Ovary (tissue), 10 donors: ENCODE measurements at places on chromosomes 3 and 15. TPM values are rescaled to one million over a fixed set of nuclear protein-coding genes. Genes with fewer than 3 reads are reported as not detected.

GRCh38 chr3:86814321-86814720, 176.6 kb downstream of the VGLL3 start:
- H3K4me1 ChIP-seq, result no peaks in the 10 kb centered on the region
- H3K4me3 ChIP-seq, result no peak overlapping the region
- DNase-seq, result no peak
- no peaks in the 10 kb centered on the region for H3K27me3 ChIP-seq
- H3K36me3 ChIP-seq, result no peaks in the 10 kb centered on the region

CCDC71 gene
- 24.8 TPM for total RNA-seq

GRCh38 chr3:132079147-132079546, 44.3 kb upstream of the CPNE4 start:
- no peaks in the 10 kb centered on the region for H3K4me1 ChIP-seq
- no peaks in the 10 kb centered on the region for H3K36me3 ChIP-seq
- no peak for DNase-seq
- no peak overlapping the region for H3K27ac ChIP-seq
- no peaks in the 10 kb centered on the region for H3K27me3 ChIP-seq

DNA sequence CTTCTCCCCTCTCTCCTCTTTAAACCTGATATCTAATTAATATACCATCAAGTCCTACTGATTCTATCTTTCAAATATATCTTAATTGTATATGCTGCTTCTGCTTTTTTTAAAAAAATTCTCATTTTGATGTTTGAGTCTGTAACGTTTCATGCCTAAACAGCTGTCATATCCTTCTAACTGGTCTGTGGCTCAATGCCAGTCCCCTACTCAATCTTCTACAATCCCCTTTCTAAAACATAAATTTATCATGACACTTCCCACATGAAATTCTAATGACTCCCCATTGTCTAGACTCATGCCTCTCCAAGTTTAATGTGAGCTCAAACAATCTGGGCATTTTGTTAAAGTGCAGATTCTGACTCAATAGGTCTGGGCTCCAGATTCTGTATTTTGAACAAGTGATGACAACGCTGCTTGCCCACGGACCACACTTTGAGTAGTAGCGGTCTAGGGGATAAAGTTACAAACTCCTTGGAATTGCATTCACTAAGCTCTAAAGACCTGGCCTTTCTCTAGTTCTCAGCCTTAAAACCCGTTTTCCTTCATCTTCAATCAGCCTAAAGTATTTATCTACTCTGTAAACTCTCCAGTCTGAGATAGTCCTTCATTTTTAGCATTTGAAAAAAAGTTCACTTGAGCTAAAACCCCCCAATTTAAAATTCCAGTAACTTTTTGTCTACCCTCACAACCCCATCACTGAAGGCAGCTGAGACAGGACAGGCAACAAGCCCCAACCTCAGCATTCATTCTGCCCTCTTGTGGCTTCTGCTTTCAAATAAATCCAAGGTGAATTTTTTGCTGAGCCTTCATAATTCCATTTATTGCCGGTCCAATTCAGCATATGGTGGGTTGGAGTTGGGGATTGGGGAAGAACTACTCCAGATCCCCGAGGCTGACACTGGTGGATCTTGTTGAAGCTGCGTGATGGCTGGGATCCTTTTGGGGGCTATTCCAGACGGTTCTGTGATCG, 88.1 kb upstream of the THRB start:
- no peak overlapping the region for H3K4me3 ChIP-seq
- H3K27me3 ChIP-seq, result no peaks in the 10 kb centered on the region
- no peaks in the 10 kb centered on the region for H3K4me1 ChIP-seq
- DNase-seq, result no peak
- no peaks in the 10 kb centered on the region for H3K36me3 ChIP-seq

PLS1 gene
- 0.61 TPM for total RNA-seq

GRCh38 chr3:171525437-171525836, 65.2 kb upstream of the TNIK start:
- H3K36me3 ChIP-seq, result no peaks in the 10 kb centered on the region
- H3K27ac ChIP-seq, result no peak overlapping the region
- H3K27me3 ChIP-seq, result no peaks in the 10 kb centered on the region
- DNase-seq, result no peak
- H3K4me1 ChIP-seq, result no peaks in the 10 kb centered on the region

SLC15A2 gene
- 9.4 TPM for total RNA-seq

DNA sequence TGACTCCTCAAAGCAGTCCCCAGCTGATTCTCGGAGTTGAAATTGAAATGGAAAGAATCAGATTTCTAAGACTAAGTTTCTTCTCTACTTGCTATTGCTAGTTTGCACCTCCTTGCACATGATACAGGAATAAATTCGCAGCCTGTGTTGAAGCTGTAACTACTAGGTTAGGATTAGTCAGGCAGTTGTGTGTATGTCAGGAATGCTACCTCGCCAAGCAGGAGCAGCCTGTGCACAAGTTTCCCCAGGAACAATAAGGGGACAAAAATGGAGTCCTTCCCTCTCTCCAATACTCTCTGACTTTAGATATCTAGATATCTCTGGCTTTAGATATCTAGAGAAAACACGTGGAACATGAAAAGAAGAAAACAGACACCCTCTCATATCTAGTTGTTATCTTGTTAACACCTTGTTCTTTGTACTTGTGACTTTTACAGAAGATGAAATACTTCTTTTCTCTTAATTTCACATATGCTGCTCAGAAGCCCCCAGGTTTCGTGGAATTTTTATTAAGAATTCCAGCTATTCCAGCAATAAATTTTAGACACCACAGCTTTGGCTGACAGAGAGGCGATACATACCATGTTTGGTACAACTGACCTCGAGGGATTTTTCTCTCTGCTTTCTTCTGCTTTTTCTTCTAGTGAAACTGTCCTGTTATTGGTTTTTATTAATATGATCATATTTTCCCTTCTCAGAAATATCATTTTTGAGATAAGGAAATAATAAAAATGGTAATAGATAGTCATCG, 56.1 kb upstream of the CMSS1 start:
- no peaks in the 10 kb centered on the region for H3K27me3 ChIP-seq
- no peak for DNase-seq
- no peak overlapping the region for H3K4me3 ChIP-seq
- H3K36me3 ChIP-seq, result no peaks in the 10 kb centered on the region
- H3K27ac ChIP-seq, result no peak overlapping the region

- no peaks in the 10 kb centered on the region for H3K4me1 ChIP-seq
- no peaks in the 10 kb centered on the region for H3K27me3 ChIP-seq
- H3K4me3 ChIP-seq, result no peak overlapping the region
- no peak overlapping the region for H3K27ac ChIP-seq
- H3K36me3 ChIP-seq, result no peaks in the 10 kb centered on the region
- no peak for DNase-seq
Observed at GRCh38 chr15:48361685-48362084, 30.5 kb downstream of the DUT start.

DNA sequence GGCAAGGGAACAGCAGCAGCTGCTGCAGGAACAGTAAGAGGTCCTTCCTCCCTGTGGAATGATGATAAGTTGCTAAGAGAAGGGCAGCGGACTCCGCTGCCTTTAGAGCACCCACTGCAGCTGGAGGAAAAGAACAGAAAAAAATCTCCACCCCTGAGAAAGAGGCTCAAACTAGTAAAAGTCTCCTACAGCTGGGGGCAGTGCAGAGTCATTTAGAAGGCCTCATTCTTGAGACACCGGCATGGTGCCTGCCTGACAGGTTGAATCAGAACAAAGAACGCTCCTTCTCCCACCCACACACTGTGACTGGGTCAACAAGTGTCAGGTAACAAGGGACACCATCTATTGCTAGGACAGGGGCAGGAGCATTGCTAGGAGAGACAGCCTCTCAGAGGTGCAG, 188.4 kb downstream of the ABHD5 start:
- no peaks in the 10 kb centered on the region for H3K36me3 ChIP-seq
- no peak overlapping the region for H3K27ac ChIP-seq
- no peaks in the 10 kb centered on the region for H3K27me3 ChIP-seq
- H3K4me1 ChIP-seq, result peaks cover 12% of the 10 kb centered on the region
- DNase-seq, result no peak

GRCh38 chr3:108590460-108590859, 938 bp downstream of the DZIP3 start:
- H3K4me3 ChIP-seq, result peak overlapping the region; percentile 83
- no peak overlapping the region for H3K27ac ChIP-seq
- H3K4me1 ChIP-seq, result peaks cover 1% of the 10 kb centered on the region
- H3K36me3 ChIP-seq, result no peaks in the 10 kb centered on the region
- H3K27me3 ChIP-seq, result no peaks in the 10 kb centered on the region
- DNase-seq, result no peak

- H3K4me3 ChIP-seq, result no peak overlapping the region
- no peaks in the 10 kb centered on the region for H3K36me3 ChIP-seq
- H3K27ac ChIP-seq, result no peak overlapping the region
Observed at GRCh38 chr3:23430781-23431398, 227.8 kb downstream of the UBE2E2 start.

- no peaks in the 10 kb centered on the region for H3K27me3 ChIP-seq
- H3K4me3 ChIP-seq, result no peak overlapping the region
- no peak for DNase-seq
- H3K4me1 ChIP-seq, result peaks cover 4% of the 10 kb centered on the region
- no peak overlapping the region for H3K27ac ChIP-seq
Observed at GRCh38 chr3:141930801-141931200, 54.4 kb downstream of the ATP1B3 start.

SCAANT1 gene
- total RNA-seq, result not detected

DNA sequence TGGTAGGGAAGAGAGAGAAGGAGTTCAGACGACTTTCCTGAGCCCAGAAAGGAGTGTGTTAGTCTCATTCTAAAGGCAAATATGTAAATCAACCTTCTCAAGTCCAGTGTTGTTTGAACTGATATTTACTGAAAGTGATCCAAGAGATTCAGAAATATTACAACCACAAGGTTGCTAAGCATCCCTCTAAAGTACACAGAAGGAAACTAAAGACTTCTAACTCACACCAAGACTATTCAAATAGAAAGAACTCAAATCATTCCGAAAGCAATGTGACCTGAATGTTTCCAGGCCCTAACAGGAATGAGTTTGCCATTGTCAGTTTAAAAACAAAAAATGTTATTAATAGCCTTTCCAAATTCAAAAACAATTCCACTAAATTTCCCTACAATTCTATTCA, 56.9 kb upstream of the VGLL3 start:
- no peaks in the 10 kb centered on the region for H3K36me3 ChIP-seq
- no peak for DNase-seq
- H3K27ac ChIP-seq, result no peak overlapping the region
- no peaks in the 10 kb centered on the region for H3K4me1 ChIP-seq
- no peaks in the 10 kb centered on the region for H3K27me3 ChIP-seq
